ENCODE measurements at places on chromosomes 7 and 10.

DNA sequence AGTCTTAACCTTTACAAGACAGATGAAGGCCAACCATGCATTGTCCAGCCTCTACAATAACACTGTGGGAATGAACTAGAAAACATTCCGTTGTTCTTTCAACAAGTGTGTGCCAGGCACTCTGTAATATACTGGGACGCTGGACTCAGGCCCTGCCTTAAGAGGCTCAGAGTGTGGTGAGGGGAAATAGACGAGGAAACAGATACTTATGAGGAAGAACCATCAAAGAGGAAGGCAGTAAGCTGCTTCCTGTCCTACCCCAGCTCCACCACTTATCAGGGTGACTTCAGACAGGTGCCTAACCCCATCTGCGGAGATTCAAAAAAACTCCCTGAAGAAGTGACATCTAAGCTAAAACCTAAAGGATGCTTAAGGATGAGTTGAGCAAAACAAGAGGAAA lies 8.9 kb upstream of the TRIM8 start:
- DNase-seq: no peak

DNA sequence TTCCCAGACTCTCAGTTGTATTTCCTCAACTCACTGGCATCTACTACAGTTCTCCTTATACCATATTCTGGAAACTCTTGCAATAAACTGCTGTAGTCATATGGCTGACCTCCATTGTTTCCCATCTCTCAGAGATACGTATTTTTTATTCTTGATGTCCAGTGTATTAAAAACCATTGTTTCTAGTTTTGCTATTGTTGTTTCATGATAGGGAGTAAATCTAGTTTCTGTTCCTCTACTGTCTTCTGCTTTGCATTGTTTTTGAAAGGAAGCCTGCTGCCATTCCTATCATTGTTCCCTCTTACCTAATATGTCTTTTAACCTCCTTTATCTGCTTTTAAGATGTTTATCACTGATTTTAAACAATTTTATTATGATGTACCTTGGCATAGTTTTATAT lies 255.0 kb downstream of the ADK start:
- no peak for DNase-seq

DNA sequence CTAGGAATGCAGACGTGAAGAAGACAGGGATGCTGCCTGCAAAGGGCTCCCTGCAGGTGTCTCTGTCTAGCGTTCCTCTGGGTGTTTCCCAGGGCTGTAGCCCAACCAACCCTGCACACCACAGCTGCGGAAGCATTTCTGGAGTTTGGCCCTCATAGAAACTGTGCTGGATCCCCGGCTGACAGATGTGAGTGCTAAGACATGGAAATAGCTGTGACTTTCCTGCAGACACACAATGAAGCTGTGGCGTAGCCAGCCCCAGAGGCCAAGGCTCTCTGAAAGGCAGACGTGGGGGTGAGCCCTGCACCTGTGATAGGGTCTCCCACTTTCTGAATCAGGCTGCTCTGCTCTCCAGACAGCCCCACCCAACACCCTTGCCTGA lies 44.8 kb downstream of the ADCYAP1R1 start:
- no peak for DNase-seq

- DNase-seq: no peak
These were observed 1.7 kb downstream of the URGCP start for GRCh38 chr7:43904533-43905208.

DNA sequence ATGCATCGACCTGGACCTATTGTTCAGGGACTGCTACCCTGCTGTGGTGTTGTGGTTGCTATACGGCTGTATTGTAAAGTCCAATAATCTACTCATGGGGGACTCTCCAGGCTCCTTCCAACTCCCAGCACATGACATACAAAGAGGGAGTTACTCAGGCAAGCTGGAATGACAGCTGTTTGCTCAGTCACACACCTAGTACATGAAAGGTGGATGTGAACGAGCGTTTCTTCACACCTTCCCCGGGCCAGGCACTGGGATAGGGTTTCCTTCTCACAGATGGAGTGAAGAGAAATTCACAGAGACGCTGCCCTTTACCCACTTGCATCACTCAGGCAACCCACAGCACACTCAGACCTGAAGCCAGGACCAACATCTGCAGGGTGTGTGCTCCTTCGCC lies 215.7 kb downstream of the TNS3 start:
- DNase-seq: no peak

GRCh38 chr7:31553661-31554081 lies 39.8 kb downstream of the ITPRID1 start:
- no peak for DNase-seq

GRCh38 chr7:152435384-152436110 lies at the start of gene KMT2C:
TSS of gene KMT2C (minus strand) at chr7:152436003. CDS start at chr7:152435786, 217 bp downstream.
- no peak for DNase-seq

DNA sequence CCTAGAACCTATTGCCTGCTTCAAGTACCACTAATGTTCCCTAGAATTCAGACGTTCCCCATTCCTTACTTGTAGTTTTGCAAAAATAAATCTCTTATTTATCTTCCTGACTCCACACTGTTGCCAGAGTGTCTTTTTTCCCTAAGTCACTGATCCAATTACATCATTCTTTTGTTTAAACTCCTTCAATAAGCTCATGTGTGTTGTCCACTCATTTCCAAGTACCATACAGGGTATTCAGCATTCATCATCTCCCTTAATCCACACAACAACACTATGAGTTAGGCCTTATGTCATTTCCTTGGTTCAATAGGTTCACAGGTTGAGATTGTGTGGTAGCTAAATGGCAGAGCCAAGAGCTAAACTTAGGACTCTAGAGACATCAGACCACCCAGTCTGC lies 119.9 kb upstream of the RHOBTB1 start:
- DNase-seq: no peak

GRCh38 chr7:157898802-157899505 lies 562.1 kb downstream of the DNAJB6 start:
- DNase-seq: no peak

- DNase-seq: no peak
These were observed 8.6 kb downstream of the PRKG1 start for GRCh38 chr10:51082857-51083256.

- peak; percentile 48 for DNase-seq
These were observed 640.4 kb downstream of the LRMDA start for GRCh38 chr10:76071653-76072365.

GRCh38 chr7:156654511-156655234 lies 14.1 kb downstream of the RNF32 start:
- no peak for DNase-seq

DNA sequence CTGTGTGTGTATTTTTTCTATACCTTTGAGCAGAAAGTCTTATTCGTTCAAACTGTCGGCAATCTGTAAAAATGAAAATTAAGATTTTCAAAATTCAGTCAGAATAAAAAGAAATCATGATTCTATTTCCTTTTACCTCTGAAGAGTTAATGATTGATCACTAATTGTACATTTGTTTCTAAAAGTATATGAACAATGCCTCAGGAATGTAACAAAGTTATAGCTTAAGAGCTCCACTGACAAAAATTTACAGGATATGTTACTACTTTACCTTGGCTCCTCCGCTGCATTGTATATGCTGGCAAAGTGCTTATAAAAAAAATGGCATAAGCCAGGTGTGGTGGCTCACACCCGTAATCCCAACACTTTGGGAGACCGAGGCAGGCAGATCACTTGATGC lies 225.7 kb downstream of the VTI1A start:
- no peak for DNase-seq

- DNase-seq: peak; percentile 68
These were observed 4.4 kb downstream of the CDK6 start for GRCh38 chr7:92831716-92832533.

DNA sequence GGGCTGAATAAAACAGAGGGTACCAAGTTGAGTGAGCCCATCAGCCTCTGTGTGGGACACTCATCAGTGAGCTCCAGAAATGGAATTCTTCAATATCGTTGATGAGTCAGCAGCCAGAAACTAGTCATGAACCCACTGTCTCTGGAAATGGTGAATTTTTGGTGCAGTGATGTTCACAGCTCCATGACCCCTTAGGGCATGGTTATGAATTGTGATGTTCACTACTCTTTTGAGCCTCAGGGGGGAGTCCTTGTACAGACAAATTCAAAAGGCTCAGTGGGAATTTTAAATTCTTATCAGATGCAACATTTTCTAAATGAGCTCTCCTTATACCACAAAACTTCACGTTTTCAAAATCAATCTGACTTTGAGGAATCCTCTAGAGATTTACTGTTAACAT lies 335.7 kb downstream of the PHTF2 start:
- peak; percentile 51 for DNase-seq

- DNase-seq: no peak
These were observed 1.1 kb downstream of the NDUFB2 start for GRCh38 chr7:140697447-140698143.

DNA sequence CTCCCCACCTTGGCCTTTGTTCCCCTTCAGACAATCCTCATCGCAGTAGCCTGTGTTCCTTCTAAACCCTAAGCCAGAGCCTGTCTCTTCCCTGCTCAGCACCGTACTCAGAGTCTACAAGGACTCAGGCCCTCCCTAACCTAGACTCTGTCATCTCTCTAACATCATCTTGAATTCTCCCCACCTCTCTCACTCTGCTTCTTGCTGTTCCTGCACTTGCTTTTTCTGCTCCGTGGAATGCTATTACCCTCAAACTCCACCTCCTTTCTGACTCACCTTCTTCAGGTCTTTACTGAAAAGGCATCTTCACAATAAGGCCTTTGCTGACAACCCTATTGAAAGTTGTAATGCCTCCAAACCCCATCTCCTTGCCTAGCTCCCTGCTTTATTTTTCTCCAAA lies 141.0 kb downstream of the DKK1 start:
- DNase-seq: no peak

- DNase-seq: no peak
These were observed 15.0 kb downstream of the MORN4 start for GRCh38 chr10:97618285-97618684.

GRCh38 chr10:19347621-19348020 lies 299.0 kb downstream of the MALRD1 start:
- no peak for DNase-seq

DNA sequence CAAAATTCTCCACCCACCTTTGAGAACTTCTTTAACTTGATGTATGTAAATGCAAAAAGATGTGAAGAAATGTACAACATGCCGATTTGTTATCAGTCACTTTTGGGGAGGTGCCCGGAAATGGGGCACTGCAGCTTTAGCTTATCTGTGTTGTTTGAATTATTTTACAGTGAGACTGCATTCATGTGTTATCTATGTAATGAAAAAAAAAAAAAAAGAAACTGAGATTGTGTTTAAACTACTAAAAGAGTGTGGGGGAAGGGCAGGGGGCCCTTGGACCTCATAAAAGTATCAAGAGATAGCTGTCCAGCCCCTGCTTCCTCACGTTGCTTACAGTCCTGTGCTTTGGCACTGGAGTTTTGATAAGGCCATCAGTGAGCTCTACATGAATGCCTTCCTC lies 259.4 kb downstream of the STK31 start:
- DNase-seq: no peak

DNA sequence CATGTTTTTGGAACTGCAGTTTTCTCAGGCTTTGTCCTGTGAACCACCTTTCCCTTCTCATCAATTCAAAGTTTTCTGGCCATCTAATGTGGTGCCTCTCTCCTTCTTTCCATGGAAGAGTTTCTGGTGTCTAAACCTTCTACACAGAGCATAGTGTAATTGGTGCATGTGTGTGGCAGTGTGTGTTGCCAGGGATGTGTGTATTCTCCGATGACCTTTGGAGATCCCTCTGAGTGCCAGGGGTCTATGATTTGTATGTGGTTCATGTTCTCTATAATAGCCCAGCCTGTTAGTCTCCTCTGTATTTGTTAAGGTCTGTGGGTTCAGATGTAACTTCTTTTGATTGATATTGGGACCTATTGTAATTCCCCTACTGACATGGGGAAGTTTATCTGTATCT lies 1.5 kb downstream of the TAS2R60 start:
- DNase-seq: no peak

GRCh38 chr10:34696423-34696822 lies 118.7 kb downstream of the PARD3 start:
- peak; percentile 47 for DNase-seq

GRCh38 chr10:17022896-17023295 lies 106.7 kb downstream of the CUBN start:
- DNase-seq: no peak

DNA sequence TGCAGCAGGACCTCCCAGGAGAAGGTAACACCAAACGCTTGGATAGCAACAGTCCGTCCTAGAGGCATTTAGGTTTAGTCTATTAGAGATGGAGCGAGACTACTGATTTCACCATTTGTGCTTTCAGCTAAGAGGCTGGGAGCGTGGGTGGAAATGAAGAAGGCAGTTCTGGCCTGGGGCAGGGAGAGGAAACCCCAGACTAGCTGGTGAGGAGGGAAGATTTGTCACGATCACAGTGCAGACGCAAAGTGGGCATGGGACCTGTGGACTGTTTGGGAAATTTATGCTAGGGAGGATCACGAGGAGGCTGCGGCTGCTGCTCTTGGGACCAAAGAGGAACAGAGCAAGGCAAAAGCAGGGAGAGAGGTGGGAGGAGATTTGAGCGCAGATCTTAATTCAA lies 130.4 kb upstream of the AOAH start:
- DNase-seq: no peak

DNA sequence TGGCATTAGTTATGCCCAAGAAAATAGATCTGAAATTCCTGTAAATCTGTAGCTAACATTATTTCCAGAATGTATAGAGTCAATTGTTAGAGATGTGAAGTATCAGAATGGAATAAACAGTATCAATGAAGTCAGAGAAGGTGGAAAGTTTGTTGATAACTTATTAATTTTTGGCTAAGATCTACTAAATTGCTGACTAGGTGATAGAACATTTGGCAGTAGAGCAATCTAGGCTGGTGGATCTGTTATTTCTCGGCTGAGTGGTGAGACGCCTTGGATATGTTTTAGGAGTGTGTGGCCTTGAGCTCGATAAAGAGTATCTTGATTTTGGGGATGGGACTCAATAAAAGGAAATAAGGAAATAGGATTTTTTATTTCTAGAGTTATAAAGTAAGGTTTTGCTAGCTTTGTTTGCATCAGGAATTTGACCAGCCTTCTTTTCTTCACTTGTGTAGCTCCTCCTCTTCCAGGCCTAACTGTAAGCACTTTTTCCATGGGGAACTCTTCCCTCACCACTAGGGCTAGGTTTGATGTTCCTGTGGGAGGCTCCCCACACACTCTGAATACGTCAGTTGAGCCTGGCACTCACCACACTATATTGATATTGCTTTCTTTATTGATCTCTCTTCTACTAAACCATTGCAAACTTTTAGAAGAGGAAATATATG lies 86.8 kb upstream of the CSTF2T start:
- DNase-seq: no peak

DNA sequence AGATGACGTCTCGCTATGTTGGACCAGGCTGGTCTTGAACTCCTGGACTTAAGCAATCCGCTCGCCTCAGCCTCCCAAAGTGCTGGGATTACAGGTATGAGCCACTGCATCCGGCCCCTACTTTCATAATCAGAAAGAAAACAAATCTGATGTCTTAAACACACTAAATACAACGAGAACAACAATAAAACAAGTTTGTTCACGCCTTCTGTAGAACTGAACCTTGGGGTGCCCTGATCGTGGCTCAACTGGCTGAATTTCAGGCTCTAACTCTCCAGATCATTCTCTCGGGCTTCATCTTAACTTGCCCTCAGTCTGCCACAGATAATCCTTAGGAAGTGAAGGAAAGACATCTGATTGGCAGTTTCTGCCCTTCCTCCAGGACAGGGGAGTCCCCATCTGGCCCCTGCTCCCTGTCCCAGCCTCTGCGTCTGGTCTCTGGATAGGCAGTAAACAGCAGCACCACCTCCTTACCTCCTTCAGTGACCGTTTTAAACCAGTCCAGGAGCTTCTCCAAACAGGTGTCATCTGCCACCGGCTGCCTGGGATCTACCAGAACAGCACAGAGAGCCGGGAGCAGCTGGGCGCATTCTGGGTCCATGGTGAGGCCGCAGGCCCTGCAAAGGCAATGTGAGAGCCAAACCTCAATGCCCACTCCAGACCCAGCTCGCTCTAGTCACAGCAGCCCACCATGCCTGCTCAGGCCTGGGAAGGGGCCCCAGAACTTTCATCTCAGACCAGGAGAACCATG lies 1.3 kb downstream of the BRAT1 start:
- DNase-seq: no peak
